IPS DF 19.7 (cell line): ENCODE measurements at places on chromosomes 2 and 18.

- DNase-seq = no peak
Observed at GRCh38 chr2:83517727-83518368, 941.2 kb downstream of the SUCLG1 start.

DNA sequence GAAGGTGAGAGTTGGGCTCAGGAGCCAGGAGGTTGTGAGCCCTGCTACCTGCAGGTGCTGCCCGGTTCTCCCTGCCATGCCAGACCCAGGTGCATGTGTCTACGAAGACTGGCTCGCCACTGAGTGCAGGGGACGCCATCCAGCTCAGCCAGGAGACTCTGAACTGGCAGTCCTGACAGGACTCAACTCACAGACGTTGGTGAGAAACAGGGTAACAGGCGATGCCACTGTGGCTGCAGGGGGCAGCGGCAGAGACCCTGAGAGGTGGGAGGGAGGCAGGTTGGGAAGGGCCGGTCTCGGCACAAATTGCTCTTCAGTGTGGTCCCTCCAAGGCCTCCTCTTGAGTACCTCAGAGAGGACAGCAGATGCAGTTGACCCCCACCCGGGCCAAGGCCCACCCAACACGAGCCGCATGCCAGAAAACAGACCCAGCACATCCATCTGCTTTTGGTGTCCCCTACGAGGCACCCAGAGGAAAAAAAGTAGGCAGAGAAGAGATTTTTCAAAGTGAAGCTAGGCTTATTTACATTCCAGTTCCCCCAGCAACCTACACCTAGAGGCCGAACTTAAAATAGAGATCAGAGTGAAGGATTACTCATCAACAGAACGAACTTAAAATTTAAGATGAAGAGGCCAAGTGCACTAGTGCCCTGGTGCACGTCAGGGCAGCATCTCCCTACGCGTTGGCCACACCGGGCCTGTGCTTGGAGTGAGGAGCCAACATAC, 184.8 kb downstream of the SEPTIN10 start:
- no peak for DNase-seq

- no peak for DNase-seq
Observed at GRCh38 chr2:221551864-221552263, 20.2 kb downstream of the EPHA4 start.

DNA sequence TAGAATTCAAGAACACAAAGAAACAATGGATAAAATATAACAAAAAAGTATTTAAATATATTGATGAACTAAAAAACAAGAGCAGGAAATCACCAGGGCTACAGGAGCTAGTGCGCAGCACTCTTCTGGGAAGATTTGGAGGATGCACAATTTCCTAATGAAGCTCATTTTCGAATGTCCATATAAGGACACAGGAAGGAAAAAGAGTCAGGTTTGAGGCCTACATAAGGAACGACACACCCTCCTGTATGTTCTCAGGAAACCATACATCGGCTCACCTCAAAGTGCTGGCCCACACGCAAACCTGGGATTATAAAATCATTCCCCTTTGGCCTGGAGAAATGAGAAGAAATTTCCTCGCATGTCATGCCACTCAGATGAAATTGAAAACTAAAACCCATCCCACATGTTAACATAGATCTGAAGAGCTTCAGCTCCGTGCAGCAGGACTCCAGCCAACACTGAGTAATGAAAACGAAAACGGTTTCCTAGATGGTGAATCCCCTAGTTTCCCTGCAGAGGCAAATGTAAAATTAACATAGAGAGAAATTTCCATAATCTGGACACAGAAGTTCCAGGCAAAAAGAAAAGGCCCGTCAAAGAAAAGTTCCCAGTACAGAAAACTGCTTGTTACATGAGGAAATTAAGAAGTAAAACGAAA, 825.8 kb downstream of the SOCS6 start:
- DNase-seq = no peak

GRCh38 chr2:96361751-96362150, 26.2 kb downstream of the NCAPH start:
- DNase-seq = no peak

DNA sequence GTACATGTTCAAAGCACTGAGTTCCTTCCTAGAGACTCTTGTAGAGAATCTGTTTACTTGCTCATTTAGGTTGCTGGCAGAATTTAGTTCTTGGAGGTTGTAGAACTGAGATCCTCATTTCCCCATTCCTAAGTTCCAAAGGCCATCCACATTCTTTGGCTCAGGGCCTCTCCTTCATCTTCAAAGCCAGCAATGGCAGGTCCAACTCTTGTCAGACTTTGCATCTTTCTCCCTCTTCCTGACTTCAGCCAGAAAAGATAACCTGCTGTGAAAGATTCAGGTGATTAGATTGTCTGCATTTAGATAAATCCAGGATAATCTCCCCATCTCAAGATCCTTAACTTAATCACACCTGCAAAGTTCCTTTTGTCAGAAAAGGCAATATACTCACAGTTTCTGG, 51.1 kb downstream of the SOCS6 start:
- DNase-seq = no peak

GRCh38 chr2:100063459-100063953, 78.9 kb downstream of the AFF3 start:
- DNase-seq = no peak

DNA sequence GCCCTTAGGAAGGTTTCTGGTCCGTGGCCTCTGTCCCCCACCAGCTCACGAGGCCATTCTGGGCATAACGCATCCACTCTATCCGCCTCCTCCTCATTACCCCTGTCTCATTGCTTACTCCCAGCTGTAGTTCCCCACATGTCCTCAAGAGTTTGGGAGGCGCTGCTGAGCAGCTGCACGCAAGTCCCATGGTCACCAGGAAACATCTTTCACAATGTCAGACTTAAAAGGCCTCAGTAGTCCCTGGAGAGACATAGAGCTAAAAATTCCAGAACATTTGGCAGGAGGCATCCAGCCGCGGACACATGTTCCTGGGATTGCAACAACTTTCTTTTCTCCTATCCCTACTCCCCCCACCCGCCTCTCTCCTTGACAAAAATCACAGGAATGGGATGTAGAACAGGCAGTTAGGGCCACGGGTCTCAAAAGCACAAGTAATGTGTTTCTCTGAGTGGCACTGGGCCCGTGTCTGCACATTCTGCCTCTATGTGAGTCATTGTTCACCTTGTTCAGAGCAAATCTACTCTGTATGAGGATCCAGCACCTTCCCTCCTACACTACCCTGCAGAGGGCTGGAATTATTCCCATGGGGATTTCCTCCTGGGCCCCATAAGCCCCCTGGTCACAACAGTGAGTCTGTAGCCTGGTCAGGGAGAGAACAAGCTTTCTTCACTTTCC, 8.1 kb downstream of the LBH start:
- DNase-seq = no peak

GRCh38 chr2:219404954-219405353, 13.2 kb upstream of the DES start:
- no peak for DNase-seq

- no peak for DNase-seq
Observed at GRCh38 chr2:9879455-9880194, 36.4 kb downstream of the TAF1B start.

- no peak for DNase-seq
Observed at GRCh38 chr18:5197032-5197434, at the start of gene AKAIN1. Gene AKAIN1, minus strand, starts transcription at chr18:5197257. Its CDS starts 204 bp downstream, at chr18:5197053.

GRCh38 chr18:49051311-49051967, 100.7 kb upstream of the SMAD7 start:
- no peak for DNase-seq

GRCh38 chr2:8997108-8997507, 6.4 kb downstream of the MBOAT2 start:
- DNase-seq = no peak

DNA sequence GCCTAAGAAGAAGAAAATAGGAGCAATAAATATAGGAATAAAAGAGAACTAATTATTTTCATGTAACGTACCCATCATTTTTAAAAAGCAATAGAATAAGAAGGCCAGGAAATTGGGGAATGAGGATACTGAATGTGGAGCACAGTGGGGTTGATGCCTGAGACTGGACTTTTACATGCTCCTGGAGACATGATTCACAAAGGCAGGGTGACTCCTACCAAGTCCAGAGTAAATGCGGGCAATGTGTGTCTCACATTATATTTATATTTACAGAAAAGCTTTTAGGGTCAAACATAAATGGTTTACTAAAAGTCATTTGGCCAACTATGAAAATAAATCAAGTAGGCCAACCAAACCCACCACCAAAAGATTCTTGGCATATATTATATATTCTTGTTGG, 87.9 kb upstream of the COL5A2 start:
- DNase-seq = no peak
